ENCODE measurements at places on chromosomes 1 and 21.

GRCh38 chr1:167905182-167905581 lies 8.8 kb downstream of the ADCY10 start:
- H3K27ac ChIP-seq: peak overlapping the region; percentile 41
- peaks cover 3% of the 10 kb centered on the region for H3K4me1 ChIP-seq
- H3K36me3 ChIP-seq: no peaks in the 10 kb centered on the region

- no peaks in the 10 kb centered on the region for H3K27me3 ChIP-seq
- no peak overlapping the region for H3K27ac ChIP-seq
- DNase-seq: no peak
- no peak overlapping the region for H3K4me3 ChIP-seq
Observed at GRCh38 chr1:246460406-246460805, 46.7 kb downstream of the SMYD3 start.

- H3K4me1 ChIP-seq: no peaks in the 10 kb centered on the region
- no peak for DNase-seq
- H3K36me3 ChIP-seq: no peaks in the 10 kb centered on the region
- H3K4me3 ChIP-seq: no peak overlapping the region
Observed at GRCh38 chr1:155113450-155113980, 14.2 kb upstream of the EFNA1 start.

GRCh38 chr1:152880316-152880715 lies 2.2 kb downstream of the SMCP start:
- H3K4me3 ChIP-seq: no peak overlapping the region
- no peaks in the 10 kb centered on the region for H3K36me3 ChIP-seq
- no peaks in the 10 kb centered on the region for H3K27me3 ChIP-seq

- no peak overlapping the region for H3K27ac ChIP-seq
- no peak for DNase-seq
- no peak overlapping the region for H3K4me3 ChIP-seq
- no peaks in the 10 kb centered on the region for H3K27me3 ChIP-seq
- no peaks in the 10 kb centered on the region for H3K36me3 ChIP-seq
Observed at GRCh38 chr1:88204111-88204510, 480.0 kb upstream of the PKN2 start.

GRCh38 chr1:150808846-150809245 lies 786 bp upstream of the CTSK start:
- no peak overlapping the region for H3K4me3 ChIP-seq
- H3K27me3 ChIP-seq: no peaks in the 10 kb centered on the region
- DNase-seq: no peak
- no peak overlapping the region for H3K27ac ChIP-seq

- no peaks in the 10 kb centered on the region for H3K27me3 ChIP-seq
- H3K36me3 ChIP-seq: no peaks in the 10 kb centered on the region
- no peak overlapping the region for H3K4me3 ChIP-seq
Observed at GRCh38 chr1:65256860-65257708, 52.3 kb upstream of the DNAJC6 start.

GRCh38 chr1:6485168-6486101 lies 6.0 kb downstream of the PLEKHG5 start:
- DNase-seq: peak; percentile 18
- H3K27me3 ChIP-seq: peaks cover 24% of the 10 kb centered on the region
- peak overlapping the region; percentile 51 for H3K4me3 ChIP-seq
- no peaks in the 10 kb centered on the region for H3K36me3 ChIP-seq
- H3K27ac ChIP-seq: no peak overlapping the region

DNA sequence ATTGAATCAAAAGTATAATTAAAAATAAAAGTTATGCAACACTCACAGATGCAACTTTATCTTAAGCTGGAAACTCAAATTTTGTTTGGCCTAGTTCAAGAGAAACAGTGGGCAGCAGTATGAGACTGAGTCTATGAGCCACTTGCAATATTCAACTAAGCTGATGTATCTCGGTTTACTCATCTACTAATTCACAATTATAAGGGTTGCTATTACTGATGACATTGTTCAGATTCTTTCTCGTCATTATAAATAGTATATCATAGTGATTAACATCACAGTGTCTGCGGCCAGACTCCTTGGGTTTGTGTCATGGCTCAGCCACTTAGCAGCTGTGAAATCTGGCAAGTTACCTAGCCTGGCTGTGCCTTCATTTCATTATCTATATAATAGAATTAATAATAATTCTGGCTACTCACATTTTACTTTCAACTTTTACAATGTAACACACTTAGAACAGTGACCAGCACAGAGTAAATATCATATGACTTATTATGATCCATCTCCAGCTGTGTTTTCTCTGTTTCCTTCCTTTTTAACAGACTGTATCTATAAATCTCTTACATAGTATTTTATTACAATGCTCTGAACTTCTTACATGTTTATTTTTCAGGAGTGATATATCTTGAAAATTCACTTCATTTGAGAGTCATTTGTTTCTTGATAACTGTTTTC lies 194.3 kb upstream of the RGS18 start:
- peak overlapping the region; percentile 79 for H3K27ac ChIP-seq
- no peak for DNase-seq
- no peaks in the 10 kb centered on the region for H3K4me1 ChIP-seq
- H3K4me3 ChIP-seq: no peak overlapping the region
- H3K27me3 ChIP-seq: no peaks in the 10 kb centered on the region
- no peaks in the 10 kb centered on the region for H3K36me3 ChIP-seq

DNA sequence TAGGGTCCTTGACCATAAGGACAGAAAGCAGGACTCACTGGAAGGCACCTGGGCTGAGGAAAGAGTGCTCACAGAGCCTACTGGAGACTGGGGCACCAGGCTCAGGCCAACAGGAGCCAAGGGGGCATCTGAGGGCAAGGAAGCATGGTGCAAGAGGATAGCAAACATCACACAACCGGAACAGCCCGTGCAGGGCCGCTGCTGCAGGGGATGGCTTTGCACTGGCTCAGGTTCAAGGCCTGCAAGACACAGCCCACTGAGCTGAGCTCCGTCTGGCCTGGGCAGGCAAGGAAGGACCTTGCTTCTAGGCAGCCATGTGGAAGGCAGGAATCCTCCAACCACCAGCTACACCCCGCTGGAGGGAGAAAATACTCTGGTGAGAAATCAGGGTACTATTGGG lies 59.8 kb upstream of the KIF26B start:
- H3K4me1 ChIP-seq: peaks cover 14% of the 10 kb centered on the region
- DNase-seq: no peak
- H3K27me3 ChIP-seq: no peaks in the 10 kb centered on the region
- H3K4me3 ChIP-seq: no peak overlapping the region
- H3K27ac ChIP-seq: no peak overlapping the region
- H3K36me3 ChIP-seq: peaks cover 4% of the 10 kb centered on the region

GRCh38 chr1:232906441-232906840 lies 44.0 kb upstream of the NTPCR start:
- no peak for DNase-seq
- no peak overlapping the region for H3K4me3 ChIP-seq
- H3K27me3 ChIP-seq: no peaks in the 10 kb centered on the region
- peaks cover 4% of the 10 kb centered on the region for H3K4me1 ChIP-seq
- no peaks in the 10 kb centered on the region for H3K36me3 ChIP-seq

- no peak overlapping the region for H3K27ac ChIP-seq
- DNase-seq: no peak
- no peak overlapping the region for H3K4me3 ChIP-seq
- no peaks in the 10 kb centered on the region for H3K4me1 ChIP-seq
- no peaks in the 10 kb centered on the region for H3K27me3 ChIP-seq
Observed at GRCh38 chr21:25466470-25466869, 140.8 kb downstream of the MRPL39 start.

- DNase-seq: no peak
- H3K27ac ChIP-seq: peak overlapping the region; percentile 17
- H3K27me3 ChIP-seq: peaks cover 35% of the 10 kb centered on the region
- no peak overlapping the region for H3K4me3 ChIP-seq
Observed at GRCh38 chr1:1024149-1024770, 4.3 kb downstream of the AGRN start.

GRCh38 chr1:3456449-3456963 lies 2.0 kb downstream of the ARHGEF16 start:
- H3K27me3 ChIP-seq: peaks cover 89% of the 10 kb centered on the region
- DNase-seq: no peak
- no peak overlapping the region for H3K4me3 ChIP-seq
- H3K27ac ChIP-seq: no peak overlapping the region
- H3K4me1 ChIP-seq: peaks cover 48% of the 10 kb centered on the region

DNA sequence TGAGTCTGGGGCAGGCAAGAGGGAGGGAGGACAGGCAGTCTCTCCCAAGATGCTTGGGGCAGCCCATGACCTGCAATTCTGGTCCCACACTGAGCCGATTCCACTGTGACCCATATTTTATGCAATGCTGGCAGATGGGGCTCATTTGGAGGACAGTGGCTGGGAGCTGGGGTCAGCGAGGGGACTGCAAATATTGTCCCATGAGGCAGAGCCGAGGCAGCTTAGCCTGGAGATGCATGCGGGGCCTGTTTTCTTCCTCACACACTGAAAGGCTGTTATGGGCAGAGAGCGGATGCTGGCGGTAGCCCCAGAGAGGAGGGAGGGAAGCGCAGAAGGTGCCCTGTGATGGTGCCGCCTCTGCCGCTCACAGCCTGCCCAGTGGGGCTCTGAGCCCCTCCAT lies 128.5 kb upstream of the POU3F1 start:
- H3K36me3 ChIP-seq: no peaks in the 10 kb centered on the region
- no peak overlapping the region for H3K4me3 ChIP-seq
- no peaks in the 10 kb centered on the region for H3K27me3 ChIP-seq
- peaks cover 4% of the 10 kb centered on the region for H3K4me1 ChIP-seq

DNA sequence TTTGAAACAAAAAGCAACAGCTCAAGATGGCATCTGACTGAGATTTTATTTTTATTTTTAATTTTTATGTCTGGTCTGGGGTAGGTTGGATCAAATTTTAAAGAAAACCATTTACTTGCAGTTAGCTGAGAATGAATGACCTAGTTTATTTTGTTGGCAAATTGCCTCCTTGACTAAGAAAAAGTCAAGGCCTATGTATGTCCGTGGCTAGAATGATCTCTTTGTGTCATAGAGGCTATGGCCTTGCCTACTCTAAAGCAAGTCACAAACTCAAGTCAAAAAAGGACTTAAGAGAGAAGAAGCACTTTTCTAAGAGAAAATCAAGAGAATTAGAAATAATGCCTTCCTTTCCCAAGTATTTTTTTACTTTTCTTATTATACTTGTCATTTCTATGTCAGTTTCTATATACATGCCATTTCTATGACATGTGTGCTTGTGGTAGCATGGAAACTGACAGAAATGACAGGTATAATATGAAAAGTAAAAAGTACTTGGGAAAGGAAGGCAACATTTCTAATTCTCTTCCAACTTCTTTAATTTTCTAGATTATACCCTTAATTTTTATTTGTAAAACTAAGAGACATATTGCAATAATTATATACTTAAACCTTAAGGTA lies 136.7 kb downstream of the CENPF start:
- no peak overlapping the region for H3K4me3 ChIP-seq
- H3K36me3 ChIP-seq: no peaks in the 10 kb centered on the region
- H3K27ac ChIP-seq: no peak overlapping the region
- H3K4me1 ChIP-seq: no peaks in the 10 kb centered on the region
- no peak for DNase-seq

DNA sequence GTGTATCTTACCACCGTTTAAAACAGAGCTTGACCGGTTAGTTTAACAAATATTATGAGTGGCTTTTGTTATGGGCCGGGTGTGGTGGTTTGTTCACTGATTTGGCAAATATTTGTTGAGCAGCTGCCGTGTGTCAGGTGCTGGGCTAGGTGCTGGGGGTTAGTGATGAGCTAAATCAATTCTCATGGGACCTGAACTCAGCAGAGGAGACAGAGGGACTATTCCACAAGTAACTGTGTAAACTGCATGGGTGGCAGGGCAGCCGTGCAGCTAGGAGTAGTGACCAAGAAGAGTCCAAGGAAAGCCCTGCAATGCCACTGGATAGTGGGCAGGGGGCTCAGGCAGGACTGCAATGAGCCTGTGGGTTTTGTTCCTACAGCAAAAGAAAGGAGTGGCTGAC lies 11.2 kb upstream of the C2CD2 start:
- DNase-seq: no peak
- no peak overlapping the region for H3K4me3 ChIP-seq
- no peak overlapping the region for H3K27ac ChIP-seq
- peaks cover 5% of the 10 kb centered on the region for H3K4me1 ChIP-seq
- H3K27me3 ChIP-seq: peaks cover 16% of the 10 kb centered on the region
- H3K36me3 ChIP-seq: no peaks in the 10 kb centered on the region

DNA sequence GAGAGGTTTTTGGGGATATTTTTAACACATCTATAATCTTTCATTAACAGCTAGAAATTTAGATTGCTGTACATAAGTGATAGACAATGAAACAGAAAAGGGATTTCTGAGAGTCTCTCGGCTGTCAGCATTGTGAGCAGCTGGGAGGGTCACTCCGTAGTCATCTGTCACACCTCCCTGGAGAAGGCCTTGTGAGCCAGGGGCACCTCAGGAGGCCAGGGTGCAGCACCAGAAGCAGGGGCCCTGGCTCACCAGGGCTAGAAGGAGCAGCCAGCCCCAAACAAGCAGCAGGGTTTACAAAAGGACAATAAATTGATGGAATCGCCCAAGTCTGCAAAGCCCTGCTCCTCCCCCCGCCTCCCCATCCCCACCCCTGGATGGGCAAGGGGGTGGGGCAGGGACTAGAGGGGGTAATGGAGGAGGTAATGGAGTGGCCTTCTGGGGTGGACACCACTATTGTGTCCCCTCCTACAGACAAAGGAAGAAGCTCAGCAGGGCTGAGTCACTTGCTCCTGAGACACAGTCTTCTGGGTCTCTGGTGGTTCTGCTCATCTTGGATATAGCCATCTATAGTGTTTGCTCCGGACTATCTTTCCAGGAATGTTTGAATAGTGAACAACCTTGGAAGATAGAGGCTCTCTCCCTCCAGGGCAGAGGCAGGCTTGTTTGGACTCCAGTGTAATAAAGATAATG lies 263.4 kb downstream of the NPHP4 start:
- H3K4me3 ChIP-seq: no peak overlapping the region
- H3K27ac ChIP-seq: no peak overlapping the region
- no peak for DNase-seq
- no peaks in the 10 kb centered on the region for H3K36me3 ChIP-seq
- H3K4me1 ChIP-seq: no peaks in the 10 kb centered on the region
- no peaks in the 10 kb centered on the region for H3K27me3 ChIP-seq

DNA sequence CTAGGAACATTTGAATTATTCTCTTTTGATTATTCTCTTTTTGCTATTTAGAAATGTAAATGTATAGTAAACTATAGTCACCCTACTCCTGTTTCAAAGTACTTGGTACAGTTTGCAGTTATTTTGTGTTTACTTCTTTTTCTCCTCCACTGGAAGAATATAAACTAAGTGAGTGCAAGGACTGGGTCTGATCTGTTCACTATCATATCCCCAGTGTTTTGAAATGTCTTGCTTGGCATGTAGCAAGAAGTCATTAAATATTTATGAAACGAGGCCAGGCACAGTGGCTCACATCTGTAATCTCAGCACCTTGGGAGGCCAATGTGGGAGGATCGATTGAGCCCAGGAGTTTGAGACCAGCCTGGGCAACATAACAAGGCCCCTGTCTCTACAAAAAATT lies 35.8 kb upstream of the PODN start:
- H3K4me1 ChIP-seq: peaks cover 2% of the 10 kb centered on the region
- DNase-seq: peak; percentile 29
- peaks cover under 1% of the 10 kb centered on the region for H3K36me3 ChIP-seq
- no peak overlapping the region for H3K27ac ChIP-seq
- no peaks in the 10 kb centered on the region for H3K27me3 ChIP-seq

GRCh38 chr1:218421531-218421930 lies 76.4 kb downstream of the TGFB2 start:
- H3K27me3 ChIP-seq: no peaks in the 10 kb centered on the region
- H3K4me3 ChIP-seq: no peak overlapping the region
- no peak for DNase-seq
- H3K36me3 ChIP-seq: no peaks in the 10 kb centered on the region

GRCh38 chr1:93598396-93598795 lies 83.2 kb downstream of the BCAR3 start:
- no peak for DNase-seq
- H3K4me3 ChIP-seq: no peak overlapping the region
- H3K36me3 ChIP-seq: peaks cover 3% of the 10 kb centered on the region

GRCh38 chr1:150566589-150567340 lies 12.6 kb downstream of the MCL1 start:
- peaks cover 52% of the 10 kb centered on the region for H3K4me1 ChIP-seq
- H3K4me3 ChIP-seq: no peak overlapping the region
- H3K36me3 ChIP-seq: peaks cover 5% of the 10 kb centered on the region
- H3K27ac ChIP-seq: peak overlapping the region; percentile 97
